ENCODE measurements at places on chromosomes 6 and 20.
A peak's percentile ranks its signal among the peaks of the same experiment; 100 is the strongest.

GRCh38 chr6:33716890-33717632 is 5.6 kb upstream of the UQCC2 start:
- no peak for DNase-seq

- DNase-seq = no peak
These were observed 19.5 kb downstream of the KATNA1 start for GRCh38 chr6:149628875-149629510.

DNA sequence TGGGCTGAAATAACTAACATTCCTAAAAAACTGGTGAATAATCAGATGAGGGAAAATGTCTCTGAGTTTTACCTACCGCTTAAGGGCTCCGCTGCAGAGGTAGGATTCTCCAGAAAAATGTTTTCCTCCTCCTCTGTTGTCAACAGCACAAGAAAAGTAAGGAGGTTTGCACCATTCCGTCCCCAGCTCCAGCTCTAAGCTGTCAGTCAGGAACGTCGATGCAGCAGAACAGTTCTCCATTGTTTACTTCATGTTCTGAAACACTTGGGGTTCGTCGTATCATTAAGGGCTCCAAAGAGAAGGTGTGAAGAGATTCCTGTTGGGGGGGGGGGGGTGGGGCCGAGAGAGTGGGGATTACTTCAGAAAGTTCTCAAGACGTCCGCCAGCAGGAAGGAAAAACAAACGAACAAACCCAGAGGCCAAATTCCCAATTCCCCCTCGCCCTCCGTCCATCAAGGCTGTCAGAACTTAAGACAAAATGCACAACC is 734 bp downstream of the MMS22L start:
- DNase-seq = no peak

DNA sequence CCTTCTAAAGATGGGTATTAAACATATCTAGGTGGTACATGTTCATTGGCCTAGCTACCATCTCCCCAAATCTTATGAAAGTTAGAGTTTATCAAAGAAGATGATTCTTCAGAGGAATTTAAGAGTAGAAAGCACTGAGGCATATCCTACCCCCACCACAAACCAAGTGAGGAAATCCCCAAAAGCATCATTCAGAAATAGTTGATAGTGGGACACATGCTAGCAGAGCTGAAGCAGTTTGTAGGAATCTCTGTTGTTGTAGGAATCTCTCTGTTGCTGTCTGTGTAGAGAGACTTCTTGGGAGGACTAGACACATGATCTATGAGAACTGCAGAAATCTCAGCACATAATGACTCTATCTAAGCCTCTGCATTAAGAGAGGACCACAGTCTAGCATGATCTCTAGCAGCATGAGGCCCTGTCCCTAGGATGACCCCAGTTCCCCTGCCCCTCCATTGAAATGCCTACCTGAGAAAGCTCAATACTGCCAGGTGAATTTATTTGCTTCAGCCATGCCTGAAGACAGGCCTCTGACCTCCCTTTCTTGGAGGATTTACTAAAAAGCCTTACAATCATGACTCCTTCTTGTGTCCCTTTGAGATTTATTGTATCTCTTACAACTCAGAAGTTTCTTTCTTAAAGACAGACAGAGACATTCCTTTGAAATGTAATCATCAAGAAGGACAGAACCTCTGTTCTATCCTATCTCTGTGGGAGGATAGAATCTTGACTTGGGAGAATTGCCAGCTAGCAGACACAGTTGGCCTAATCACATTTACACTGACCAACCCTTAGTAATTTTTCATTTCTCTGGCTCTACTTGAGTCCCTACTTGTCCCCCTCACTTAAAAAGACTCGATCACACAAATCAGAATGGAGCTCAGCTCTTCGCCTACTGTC is 582.4 kb downstream of the PHF3 start:
- no peak for DNase-seq

- DNase-seq = no peak
These were observed 79.2 kb downstream of the PRND start for GRCh38 chr20:4800676-4801449.

GRCh38 chr20:61830241-61830930 is 235.3 kb downstream of the TAF4 start:
- DNase-seq = no peak

GRCh38 chr6:118875672-118876071 is 18.3 kb upstream of the ASF1A start:
- peak; percentile 31 for DNase-seq

DNA sequence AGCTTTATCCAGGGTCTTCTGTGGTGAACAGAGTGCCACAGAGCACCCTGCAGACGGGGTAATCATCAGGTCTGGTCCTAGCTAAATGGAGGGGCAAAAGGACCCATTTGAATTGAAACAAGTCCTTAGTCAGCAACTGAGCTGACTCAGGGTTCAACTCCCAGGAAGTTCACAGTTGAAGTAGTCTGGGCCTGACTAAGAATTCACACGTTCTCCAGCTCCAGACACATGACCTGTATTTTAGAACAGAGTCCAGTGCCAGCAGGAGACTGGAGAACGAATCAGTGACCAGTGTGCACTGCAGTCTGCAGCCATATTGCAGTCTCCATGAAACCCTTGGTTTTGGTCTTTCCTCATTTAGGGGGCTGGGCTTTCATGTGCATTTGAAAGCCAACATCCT is 85.2 kb downstream of the ELOVL4 start:
- no peak for DNase-seq

DNA sequence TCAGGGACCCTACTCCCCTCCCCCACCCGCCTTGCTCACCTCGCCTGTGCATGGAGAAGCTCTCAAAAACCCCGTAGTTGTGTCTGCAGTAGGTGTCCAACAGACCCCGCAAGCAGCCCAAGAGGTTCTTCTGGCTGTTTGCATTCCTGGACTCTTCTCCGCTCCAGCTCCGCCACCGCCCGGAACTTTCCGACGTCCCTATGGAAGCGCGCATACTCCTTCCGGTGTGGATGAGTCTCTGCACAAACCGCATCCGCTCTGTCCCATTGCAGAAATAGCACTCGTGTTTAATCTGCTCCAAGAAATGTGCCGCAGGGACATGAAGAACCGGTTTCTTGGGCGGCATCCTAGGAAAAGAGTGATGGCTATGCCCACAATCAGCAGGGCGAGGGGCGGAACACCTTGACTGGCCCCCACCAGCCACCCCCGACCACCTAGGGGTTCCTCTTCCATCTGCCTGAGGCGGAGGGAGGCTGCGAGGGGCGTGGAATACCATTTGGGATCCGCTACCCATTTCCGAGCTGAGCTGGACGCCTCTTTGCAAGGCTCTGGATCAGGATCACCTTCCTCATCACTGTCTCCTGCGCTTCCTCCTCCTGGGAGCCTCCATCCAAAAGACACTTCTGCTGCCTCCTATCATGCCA is 20.2 kb downstream of the HLA-DRA start:
- no peak for DNase-seq

DNA sequence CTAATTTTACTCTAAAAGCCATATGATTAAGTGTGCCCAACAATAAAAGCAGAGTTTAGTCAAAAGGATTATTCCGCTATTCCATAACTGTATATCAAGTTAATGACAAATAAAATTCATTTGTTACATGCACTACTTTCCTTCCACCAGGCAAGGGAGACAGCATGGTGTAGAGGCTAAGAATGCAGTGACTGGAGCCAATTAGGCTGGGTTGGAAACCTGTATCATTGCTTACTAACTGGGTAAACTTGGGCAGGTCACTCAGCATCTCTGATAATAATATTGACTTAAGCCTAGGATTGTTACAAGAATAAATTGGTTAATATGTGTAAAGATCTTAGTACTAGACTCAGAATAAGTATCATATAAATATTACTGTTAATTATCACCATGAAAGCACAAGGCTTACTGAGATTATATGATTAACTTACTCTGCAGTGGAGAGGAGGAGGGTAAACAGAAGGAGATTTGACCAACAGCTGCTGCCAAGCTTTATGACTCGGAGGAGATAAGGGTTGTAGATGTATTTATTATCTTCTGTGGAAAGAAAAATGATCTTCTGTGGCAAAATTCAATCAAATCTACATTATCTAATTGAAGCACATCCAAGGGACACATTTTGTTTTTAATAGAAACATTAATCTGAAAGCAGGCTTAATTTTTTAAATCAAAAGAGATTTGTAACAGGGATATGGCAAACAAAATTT is 1459.9 kb downstream of the GRIK2 start:
- DNase-seq = no peak

- peak; percentile 38 for DNase-seq
These were observed 204.8 kb downstream of the TPBG start for GRCh38 chr6:82568290-82568993.

- DNase-seq = no peak
These were observed 852.3 kb upstream of the HS3ST5 start for GRCh38 chr6:115194981-115195638.

DNA sequence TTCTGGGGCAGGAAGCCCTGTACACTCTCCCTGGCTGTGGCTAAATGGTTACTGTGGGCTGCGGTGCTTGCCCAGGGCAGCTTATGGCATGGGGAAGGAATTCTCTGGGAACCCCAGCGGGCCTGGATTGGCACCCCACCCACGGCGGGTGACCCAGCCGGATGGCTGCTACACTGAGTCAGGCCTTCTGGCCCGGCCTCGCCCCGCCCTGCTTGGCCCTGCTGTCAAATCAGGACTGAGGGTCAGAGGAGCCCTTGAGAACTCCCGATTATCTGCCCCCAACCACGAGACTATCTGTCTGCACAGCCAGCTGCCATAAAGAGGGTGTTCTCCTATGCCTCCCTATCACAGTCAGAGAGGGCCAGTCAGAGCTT is 7.3 kb upstream of the ITPR3 start:
- no peak for DNase-seq

DNA sequence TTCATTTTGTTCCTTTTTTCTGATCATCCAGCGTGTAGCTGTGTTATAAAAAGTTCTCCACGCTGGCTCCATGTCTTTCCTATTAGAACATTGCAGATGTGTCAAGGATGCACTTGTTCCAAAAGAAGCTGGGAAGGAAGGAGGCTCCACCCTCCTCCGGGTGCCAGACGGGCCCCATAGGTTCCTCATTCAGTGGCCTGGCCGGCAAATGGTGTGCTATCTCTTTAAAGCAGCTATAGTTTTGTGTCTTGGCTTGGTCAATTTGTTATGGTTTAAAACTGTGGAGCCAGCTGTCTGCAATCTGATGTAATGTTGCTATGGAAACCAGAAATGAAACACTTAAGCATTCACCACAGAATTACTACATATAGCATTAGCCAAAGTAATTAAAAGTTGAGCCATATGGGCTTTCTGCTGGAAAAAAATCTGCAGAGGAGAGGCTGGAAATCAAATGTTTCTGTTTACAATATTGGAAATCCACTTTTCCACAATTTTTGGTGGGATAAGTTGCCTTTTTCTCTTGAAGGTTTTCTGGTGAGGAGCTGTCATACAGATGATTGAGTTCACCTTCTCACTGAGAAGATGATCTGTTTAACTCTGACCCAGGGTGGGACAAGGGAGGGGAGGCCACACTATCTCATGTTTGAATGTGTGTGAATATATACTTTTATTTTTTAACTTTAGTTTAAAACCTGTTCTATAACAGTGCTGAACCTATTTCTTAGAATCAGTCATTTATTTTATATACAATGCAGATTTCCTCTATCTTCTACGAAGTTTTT is 167.4 kb downstream of the SASH1 start:
- DNase-seq = no peak

DNA sequence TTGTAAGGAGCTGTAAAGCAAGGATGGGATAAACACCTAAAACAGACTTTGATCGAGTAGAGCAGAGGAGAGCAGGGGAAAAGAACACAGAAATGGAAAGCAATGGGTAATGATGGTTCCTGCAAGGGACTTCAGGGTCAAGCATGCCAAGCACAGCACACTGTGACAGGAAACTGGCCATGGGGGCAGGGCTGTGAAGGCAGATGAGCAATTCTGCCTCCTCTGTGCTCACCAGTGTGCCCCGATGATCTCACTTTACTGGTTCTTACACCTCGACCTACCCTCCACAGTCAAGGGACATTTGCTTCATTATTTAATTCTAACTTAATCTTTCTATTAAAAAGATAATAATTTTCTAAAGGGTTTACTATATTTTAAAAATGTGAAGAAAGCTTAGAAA is 21.6 kb upstream of the MYB start:
- DNase-seq = no peak

GRCh38 chr6:35919827-35920751 is 809 bp downstream of the SRPK1 start:
- no peak for DNase-seq

DNA sequence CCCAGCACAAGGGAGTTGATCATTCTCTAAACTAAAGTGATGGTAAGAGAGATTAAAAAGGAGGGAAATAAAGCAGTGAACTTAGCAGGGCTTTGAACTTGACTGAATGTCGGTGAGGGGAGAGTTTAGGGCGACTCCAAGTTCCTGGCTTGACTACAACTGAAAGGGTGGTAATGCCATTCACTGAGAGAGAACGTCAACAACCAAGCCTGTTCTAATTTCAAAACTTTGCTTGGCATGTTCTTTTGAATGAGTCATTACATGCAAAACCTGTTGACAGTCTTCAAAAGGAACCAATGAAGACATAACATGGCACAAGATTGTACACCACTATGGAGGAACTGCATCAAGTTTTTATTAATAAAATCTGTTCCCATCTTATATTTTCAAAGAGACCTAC is 10.3 kb upstream of the MYB start:
- no peak for DNase-seq

GRCh38 chr6:43724914-43725642 is 37.5 kb upstream of the MRPS18A start:
- no peak for DNase-seq

GRCh38 chr6:132703936-132704335 is 9.9 kb downstream of the VNN1 start:
- no peak for DNase-seq

DNA sequence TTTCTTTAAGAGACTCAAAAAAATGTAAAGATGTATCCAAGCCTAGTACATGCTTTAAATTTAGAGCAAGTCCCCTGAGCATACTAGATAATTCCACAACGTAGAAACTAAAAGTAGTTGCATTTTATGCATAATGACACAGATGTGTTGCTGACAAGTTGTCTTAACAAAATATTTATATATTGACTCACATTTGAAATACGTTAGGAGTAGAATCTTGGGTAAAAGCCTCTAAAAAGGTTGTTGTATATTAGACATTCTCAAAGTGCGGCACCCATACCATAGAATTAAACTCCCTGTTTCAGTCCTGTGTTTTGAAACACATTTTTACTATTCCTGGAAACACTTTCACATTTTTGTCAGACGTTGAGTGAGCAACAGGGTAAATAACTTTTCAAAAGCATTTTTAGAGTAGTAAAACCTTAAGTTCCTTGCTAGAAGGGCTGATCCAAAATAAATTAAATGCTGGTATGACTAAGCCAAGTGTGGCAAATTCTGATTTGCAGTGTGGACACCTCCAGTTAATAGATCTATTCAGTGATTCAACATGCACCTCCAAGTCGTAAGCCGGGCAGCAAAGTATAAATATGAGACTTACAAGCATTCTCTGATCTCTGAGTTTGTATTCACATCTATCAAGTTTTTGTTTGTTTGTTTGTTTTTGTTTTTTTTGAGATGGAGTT is 97.5 kb downstream of the GMDS start:
- no peak for DNase-seq

GRCh38 chr6:130524552-130524951 is 158.7 kb downstream of the TMEM200A start:
- DNase-seq = no peak

- no peak for DNase-seq
These were observed 331.3 kb upstream of the DEFB112 start for GRCh38 chr6:50381099-50381415.
